ENCODE measurements at places on chromosomes 4 and X.

DNA sequence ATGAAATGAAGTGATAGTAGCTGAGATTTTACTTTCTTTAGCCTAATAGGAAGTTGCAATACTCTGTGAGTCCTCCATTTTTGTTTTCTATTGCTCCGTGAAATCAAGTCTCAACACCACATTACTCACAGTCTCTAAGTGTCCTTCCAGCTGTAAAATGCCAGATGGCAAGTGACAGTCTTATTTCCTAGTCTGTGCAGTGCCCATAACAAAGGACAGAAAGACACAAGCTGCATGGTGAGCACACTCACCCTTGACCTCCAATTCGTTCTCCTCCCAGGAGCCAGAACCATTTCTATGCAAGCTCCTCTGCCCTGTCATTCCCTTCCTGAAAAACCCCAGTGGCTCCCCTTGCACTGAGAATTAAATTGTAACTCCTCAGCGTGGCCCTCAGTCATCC lies 101.6 kb downstream of the PARM1 start:
- DNase-seq = no peak

- no peak for DNase-seq
Observed at GRCh38 chrX:148568763-148569162, 68.3 kb downstream of the AFF2 start.

DNA sequence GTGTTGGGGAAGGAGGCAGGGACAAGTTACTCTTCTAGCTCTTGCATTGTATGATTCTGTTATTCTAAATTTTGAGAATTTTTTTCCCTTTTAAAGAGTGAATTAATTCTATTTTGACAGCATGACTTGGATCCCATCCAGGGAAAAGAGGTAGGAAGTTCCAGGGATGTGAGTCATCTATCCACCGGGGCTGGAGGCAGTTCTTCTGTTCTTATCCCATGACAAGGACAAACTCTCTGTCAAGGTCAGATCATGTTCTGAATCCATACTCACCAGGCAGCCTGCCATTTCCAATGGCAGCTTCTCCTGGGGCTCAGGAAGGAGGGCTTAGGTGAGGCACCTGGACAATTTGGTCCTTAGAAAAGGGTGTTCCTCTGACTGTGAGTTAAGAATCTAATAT lies 132.0 kb upstream of the MED14 start:
- DNase-seq = no peak

DNA sequence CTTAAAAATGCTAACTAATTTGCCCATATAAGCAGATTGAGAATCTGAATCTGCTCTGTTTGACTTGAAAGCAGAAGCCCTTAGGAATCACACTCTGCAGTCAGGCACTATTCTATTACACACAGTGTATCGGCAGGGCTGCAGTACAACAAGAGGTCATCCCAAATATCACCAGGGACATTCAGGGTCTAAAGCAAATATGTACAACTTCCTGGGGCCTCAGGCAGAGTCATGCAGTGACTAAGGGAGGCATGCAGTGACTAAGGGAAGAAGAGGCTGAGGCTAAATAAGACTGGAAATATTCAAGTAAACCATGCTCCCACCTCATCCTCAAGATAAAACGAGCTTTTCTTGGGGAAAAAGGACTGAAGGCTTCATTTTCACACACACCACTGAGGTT lies 20.9 kb downstream of the MAPK10 start:
- no peak for DNase-seq

- DNase-seq = no peak
Observed at GRCh38 chr4:46954643-46955042, 38.7 kb downstream of the GABRA4 start.

DNA sequence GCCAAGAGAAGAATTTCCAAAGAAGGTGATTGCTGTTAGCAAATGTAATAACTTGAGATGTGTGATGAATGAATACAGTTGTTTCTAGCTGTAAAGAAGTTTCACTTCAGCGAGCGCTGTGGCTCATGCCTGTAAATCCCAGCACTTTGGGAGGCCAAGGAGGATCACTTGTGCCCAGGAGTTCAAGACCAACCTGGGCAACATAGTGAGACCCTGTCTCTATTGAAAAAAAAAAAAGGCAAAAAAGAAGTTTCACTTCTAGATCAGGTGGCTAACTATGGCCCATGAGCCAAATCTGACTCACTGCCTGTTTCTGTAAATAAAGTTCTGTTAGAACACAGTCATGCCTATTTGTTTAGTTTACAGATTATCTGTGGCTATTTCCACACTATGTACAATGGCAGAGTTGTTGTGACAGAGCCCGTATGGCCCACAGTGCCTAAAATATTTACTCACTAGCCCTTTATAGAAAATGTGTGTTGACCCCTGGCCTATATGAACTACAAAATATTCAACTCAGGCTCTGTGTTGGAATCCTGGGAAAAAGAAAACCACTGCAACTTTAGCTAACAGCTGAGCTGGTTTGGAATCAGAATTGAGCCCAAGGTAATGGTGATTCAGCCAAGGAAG lies 54.1 kb upstream of the PRPS1 start:
- DNase-seq = no peak

DNA sequence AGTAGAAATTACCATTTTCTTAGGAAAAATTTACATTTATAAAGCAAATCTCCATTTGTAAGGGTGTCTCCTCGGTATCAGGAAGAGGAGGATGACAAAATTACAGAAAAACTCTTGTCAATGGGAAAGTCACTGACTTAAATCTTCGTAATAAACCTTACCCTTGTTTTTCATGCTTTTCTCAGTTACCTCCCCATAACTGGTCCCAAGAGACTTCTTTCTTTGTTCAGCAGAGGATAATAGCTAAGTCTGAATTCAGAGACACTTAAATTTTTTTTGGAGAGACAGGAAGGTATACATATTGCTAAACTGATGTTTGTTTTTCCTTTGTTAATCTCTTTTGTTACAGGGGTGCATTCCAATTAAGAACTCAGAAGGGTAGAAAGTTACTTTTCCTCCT lies 125.5 kb upstream of the JADE1 start:
- no peak for DNase-seq

GRCh38 chr4:38313175-38313574 lies 350.8 kb upstream of the KLF3 start:
- DNase-seq = no peak

DNA sequence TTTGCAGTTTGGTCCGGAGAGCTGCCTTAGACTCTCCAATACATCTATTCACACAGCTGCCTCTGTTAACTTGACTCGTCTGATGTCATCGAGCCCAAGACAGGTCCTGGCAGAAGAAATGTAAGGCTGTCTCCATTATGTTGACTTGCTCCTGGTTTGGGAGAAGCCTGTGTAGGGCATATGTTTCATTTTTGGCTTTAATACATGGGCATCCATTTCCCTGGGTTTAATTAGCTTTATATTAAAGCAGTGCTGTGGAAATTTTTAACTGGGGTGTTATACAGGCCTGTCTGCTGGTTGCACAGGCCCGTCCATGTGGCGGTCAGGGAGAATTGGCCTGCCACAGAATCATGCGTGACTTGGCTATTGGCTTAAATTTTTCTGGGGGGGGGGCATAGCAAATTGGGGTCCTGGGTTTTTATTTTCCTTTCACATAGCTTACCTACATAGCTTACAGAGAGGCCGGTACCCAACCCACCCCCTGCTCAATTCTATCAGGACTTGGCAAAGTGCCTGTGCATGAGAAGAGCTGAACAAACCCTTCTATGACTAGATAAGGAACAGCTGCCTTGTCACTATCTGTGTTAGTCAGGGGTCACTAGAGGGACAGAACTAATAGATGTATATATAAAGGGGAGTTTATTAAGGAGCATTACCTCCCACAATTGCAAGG lies 123.5 kb upstream of the WDR1 start:
- DNase-seq = no peak

- DNase-seq = peak; percentile 23
Observed at GRCh38 chr4:122827258-122827878, 737 bp downstream of the FGF2 start.

GRCh38 chrX:37846141-37846540 lies 1.2 kb downstream of the DYNLT3 start:
- DNase-seq = no peak

GRCh38 chrX:126064901-126065541 lies 101.1 kb downstream of the DCAF12L2 start:
- DNase-seq = no peak

DNA sequence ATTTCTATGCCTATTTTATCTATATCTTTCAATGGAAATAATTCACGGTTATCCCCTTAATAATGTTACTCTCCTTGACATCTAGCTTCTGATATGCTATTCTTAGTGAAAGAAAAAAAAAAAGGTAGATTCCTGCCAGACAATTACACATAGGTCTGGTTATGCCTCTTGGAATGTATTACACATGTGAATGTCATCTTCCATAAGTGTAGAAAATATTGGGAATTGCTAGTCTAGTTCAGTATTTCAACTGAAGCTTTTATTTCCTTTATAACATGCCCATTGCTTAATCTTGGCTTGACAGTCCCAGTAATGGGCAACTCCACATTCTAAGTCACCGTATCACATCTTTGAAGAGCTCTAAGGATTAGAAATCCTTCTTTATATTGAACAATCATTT lies 25.4 kb upstream of the PPP1R2C start:
- DNase-seq = no peak

- DNase-seq = no peak
Observed at GRCh38 chrX:7889135-7889534, 38.1 kb downstream of the PNPLA4 start.

DNA sequence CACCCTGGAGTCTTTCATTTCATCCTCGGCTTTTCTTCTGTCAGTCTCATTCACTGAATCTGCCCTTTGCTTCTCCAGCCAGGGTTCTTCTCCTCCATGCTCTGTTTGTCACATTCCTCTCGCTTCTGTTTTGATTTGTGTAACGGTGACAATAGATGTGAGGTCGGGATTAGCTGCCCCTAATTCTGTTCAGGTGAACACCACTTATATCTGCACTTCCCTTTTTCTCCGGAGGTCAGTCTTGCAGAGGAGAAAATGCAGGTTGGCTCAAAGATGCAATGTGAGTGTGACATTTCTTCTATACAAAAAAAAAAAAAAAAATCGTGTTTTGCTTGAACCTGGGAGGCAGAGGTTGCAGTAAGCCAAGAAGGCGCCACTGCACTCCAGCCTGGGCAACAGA lies 262.9 kb downstream of the ASMT start:
- DNase-seq = peak; percentile 17

- DNase-seq = no peak
Observed at GRCh38 chrX:5337160-5337559, 891.5 kb downstream of the NLGN4X start.

DNA sequence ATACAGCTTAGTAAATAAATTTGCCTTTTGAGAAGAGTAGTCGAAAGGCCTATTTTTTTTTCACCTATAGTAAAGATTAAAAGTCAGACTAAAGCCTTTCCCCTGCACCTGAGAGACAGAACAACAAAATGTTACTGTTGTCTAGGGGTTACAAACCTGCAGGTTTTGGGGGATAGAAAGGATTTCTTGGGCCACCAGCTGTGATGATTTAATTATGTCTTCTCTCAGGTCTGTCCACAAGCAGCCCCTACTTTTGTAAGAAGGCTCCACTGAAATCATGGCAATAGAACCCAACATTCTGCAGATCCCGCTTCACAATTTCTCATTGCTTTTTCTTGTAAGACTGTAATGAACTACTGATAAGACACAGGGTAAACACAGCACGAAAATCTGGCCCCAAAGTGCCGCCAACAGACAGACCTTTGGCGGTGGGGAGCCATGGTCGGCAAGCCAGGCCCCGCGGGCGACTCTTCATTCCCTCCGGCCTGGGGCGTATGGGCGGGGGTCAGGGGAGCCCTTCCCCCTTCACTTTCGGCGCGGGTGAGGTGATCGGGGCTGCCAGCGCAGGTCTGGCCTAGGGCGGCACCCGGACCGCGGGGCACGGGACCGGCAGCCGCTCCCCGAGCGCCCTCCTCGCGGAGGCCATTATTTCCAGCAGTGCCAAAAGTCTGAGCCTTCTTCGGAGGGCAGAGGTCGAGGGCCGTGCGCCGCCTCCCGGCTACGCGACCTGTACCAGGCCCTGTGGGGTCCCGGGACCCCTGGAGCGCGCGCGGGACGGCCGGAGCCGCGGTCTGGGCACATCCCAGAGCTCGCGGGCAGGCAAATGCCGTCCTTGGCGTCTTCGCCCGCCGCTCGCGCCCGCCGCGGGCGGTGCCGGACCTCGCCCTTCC lies 812 bp upstream of the KDM6A start:
- DNase-seq = no peak

- DNase-seq = no peak
Observed at GRCh38 chrX:24498975-24499374, 33.9 kb downstream of the PDK3 start.

- no peak for DNase-seq
Observed at GRCh38 chr4:6556263-6556662, 18.7 kb upstream of the MAN2B2 start.

DNA sequence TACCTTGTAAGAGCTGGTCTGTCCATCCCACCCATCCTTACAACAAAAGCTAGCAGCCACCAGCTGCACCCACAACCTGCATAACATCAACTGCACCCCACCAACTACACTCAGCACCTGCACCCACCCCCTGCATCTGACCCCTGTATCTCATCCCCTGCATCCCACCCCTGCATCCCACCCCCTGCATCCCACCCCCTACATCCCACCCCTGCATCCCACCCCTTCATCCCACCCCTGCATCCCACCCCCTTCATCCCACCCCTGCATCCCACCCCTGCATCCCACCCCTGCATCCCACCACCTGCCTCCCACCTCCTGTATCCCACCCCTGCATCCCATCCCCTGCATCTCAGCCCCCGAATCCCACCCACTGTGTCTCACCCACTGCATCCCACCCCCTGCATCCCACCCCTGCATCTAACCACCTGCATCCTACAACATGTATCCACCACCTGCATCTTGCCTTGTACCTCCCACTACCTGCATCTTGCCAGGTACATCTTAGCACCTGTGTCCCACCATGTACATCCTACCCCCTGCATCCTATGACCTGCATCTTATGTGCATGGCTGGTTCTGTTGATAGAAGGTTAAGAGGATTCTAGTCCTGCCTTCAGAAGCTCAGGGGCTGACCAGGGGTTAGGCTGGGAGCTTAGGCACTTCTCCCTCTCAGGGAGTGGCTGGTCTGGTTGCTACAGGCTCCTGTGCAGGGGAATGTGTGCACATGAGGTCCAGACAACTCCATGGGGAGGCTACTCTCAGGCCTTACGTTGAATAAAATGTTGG lies 9.4 kb downstream of the TMEM271 start:
- no peak for DNase-seq

All from neuronal stem cell (in vitro differentiated cells).